ENCODE measurements at places on chromosomes 11 and 22.

GRCh38 chr11:92269021-92269420, 44.4 kb downstream of the FAT3 start:
- DNase-seq = no peak

DNA sequence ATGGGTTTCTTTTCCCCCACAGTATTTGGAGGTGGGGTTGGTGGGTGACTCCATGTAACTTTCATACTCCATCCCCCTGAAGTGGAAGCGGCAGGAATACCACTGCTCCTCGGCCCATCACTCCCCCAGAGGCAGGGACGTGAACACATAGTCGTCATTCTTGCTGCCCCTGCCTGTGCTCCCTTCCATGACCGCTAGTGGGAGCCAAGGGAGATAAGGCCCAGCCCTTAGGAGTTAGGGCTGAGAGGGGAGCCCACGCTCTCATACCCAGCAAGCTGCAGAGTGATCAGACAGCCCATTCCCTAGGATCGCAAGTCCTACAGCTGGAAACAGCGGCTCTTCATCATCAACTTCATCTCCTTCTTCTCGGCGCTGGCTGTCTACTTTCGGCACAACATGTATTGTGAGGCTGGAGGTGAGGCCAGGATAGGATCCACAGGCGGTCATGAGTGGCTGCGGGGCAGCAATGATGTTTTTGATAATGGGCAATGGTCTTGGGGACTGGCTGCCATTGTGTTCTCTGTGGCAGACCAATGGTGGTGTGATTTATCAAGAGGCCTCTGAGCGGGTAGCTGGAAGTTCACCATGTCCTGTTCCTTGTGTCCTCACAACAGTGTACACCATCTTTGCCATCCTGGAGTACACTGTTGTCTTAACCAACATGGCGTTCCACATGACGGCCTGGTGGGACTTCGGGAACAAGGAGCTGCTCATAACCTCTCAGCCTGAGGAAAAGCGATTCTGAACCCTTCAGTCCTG, 15.9 kb downstream of the RHOG start:
- peak; percentile 94 for DNase-seq

DNA sequence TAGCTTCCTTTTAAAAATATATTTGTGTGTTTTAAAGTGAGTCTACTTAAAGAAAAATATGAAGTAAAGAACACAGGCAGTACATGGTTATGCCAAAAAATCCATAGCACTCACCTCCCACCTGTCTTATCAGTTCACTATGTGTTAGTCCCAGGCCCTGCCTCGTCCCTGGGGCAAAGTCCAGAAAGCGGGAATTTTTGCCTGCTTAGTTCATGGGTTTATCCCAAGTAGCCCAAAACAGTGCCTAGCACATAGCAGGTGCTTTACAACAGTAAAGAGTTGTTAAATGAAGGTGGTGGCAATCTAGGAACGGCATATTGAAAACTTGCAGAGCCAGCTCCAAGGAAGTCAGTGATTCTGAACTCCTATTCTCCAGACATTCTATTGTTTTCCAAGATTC, 154.0 kb downstream of the MN1 start:
- no peak for DNase-seq

GRCh38 chr22:37063431-37064420, 12.2 kb downstream of the KCTD17 start:
- DNase-seq = no peak

Measured in hematopoietic multipotent progenitor cell treated with erythropoietin and hydrocortisone succinate and interleukin-3 and kit ligand, for 8 days (in vitro differentiated cells).